ENCODE measurements at places on chromosomes 5 and 9. TPM values are rescaled to one million over a fixed set of nuclear protein-coding genes. Genes with fewer than 3 reads are reported as not detected.

ABCA1 gene
- 11.6 TPM for total RNA-seq

DNA sequence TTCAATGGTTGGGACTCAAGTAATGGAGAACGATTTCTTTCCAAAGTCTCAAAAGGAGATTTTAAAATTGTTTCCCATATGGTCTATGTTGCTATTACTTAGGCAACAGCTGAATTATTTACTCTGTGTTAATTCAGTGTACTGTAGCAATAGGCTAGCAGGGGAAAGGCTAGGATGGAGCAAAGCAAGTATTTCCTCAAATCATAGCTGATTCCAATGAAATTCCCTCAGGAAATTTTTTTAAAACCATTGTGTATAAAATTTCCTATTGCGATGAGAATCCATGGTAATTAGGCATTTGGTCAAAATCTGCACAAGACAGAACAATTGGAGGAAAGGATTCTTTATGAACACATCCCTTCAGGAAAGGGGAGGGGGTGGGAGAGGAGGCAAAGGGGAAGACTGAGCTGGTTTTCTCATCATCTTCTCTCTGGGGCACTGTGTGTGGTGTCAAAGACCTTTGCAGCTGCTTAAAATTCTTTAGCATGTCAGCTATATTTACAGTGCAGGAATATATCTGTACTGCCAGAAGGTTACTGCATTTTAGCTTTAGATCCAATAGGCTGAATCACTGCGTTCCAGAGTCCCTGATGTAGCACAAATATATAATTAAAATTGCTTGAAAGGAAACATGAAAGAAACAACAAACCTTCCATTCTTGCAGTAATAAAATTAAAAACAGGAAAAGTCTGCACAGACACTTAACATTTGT lies 95.3 kb downstream of the ZNF608 start:
- DNase-seq = no peak

GARIN3 gene
- total RNA-seq = not detected

DNA sequence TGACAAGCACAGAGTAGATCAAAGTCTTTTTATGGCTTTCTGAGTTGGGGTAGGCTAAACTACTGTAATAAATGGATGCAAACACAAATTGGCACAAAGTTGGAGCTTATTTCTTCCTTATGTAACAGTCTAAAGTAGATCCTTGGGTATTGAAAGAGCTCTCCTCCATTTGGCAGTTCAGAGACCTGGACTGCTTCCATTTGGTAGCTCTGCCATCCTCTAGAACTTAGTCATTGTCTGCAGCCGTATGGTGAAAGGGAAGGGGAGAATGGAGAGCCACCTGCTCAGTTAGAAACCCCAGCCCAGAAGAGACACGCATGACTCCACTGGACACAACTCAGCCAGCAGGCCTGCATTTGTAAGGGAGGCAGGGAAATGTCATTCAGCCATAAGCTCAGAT lies 345.0 kb downstream of the DMAC1 start:
- DNase-seq = no peak

DNA sequence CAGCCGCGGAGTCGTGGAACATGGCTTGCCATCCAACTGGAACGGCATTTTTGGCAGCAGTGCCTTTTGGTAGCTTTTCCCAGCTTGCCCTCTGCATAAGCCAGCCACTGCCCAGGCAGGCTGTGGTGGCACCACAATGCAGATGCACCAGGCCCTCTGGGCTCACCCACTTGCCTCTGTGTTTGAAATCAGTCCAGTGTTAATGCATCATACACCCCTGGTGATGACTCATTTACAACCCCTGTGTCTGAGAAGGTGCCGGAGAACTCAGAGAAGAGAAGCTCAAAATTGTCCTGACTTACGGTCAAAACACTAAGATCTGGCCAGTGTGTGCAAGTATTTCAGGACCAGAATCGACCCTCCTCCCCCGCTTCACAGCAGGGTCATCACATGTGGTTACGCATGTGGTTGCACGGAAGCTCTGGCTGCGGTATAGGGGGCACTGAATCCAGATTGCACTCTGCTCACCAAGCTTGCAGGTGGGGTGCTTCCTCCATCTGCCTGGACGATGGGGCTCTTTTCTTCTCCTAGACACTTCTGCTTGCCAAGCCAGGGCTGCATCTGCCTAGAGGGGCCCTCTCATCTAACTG lies 66.5 kb upstream of the SMIM15 start:
- DNase-seq = peak; percentile 31

- DNase-seq = no peak
Observed at GRCh38 chr9:8391566-8391965, 592.0 kb upstream of the DMAC1 start.

NPM1 gene
- 2,786 TPM for total RNA-seq

OSMR gene
- total RNA-seq = 61.1 TPM

WNK2 gene
- total RNA-seq = 0.02 TPM

FOXD1 gene
- 5.4 TPM for total RNA-seq

- no peak for DNase-seq
Observed at GRCh38 chr9:89839952-89840351, 235.1 kb downstream of the GADD45G start.

ARSI gene
- total RNA-seq = not detected

GRCh38 chr5:67221487-67222242 lies 25.1 kb upstream of the CD180 start:
- no peak for DNase-seq

FOXD4L5 gene
- not detected for total RNA-seq

FANCC gene
- 12.3 TPM for total RNA-seq

- peak; percentile 24 for DNase-seq
Observed at GRCh38 chr5:45521067-45521466, 175.1 kb downstream of the HCN1 start.

NR2F1-AS1 gene
- 5.2 TPM for total RNA-seq

GRCh38 chr5:179832039-179832745 lies 11.5 kb downstream of the SQSTM1 start:
- no peak for DNase-seq

DNA sequence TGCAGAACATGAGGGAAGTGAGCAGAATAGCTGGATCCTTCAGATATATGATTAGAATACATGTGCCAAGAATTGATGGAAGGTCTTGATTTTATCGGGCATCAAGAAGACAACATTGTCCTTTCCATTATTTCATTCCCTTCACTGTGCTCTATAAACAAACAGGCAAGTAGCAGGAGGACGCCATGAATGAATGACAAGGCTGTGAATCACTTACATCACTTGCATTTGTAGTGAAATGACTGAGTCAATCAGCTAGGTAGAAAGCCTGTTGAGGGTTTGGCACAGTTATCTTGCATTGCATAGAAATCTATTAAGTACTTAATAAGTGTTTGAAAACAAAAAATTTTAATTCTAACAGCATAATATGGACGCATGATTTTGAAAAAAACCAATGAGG lies 548.8 kb upstream of the IZUMO3 start:
- no peak for DNase-seq

SIT1 gene
- total RNA-seq = not detected

MLANA gene
- not detected for total RNA-seq

DNA sequence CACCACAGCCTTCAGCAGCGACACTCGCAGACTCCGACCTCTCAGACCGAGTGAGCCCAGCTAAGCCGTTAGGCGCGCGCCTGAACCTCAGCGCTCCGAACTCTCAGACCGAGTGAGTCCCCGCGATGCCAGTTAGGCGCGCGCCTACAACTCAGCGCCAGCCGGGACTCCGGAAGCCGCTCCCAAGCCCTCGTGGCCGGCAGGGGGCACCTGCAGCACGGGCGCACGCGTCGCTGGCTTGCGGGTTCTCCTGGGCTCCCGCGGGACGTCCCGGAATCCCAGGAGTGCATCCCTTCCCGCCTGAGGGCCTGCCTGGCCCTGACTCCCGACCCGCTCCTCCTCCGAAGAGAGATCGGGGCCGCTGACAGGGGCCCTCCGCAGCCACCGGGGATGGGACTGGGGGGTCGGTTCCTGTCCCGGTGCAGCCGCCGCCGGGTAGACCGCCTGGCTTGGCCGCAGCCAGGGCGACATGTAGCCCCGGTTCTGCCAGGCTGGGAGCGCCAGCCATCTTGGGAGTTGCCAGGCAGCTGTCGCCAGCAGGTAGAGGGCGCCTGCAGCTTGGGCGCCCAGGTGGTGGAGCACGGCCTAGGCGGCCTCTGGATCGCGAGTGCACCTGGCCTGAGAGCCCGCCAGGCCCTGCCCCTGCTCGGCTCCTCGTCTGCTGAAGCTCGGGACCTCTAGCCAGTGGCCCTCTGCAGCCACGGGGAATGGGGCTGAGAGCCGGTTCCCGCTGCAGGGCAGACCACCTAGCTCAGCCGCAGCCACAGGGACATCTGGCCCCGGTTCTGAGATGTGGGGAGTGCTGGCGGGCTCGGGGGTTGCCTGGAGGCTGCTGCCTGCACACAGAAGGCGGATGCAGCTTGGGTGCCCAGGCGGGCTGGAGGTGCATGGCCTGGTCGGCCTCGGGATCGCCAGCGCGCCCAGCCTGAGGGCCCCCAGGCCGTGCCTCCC lies at the start of gene ANKRD18A:
Gene ANKRD18A (minus strand): TSS at position 114 of the 951 bp plus-strand sequence. CDS start 311 bp downstream, outside the sequence.
- DNase-seq = peak; percentile 81

DNA sequence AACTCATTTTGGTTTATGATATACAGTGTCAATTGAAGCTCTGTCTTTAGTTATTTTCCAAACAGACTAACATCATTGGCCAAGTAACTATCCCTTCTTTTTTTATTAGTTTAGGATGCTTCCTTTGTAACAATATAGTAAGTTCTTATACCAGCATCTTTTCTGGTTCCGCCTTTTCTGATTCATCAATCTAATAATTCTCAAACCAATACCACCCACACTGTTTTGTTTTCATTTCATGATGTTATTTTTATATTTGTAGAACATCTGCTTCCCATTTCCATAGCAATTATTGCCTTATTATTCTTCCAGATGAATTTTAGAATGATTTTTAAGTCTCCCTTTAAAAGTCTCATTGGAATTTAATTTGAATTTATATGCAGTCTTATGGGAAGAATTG lies 218.1 kb downstream of the RFK start:
- no peak for DNase-seq

SPATA31E1 gene
- total RNA-seq = not detected

TAF1L gene
- total RNA-seq = not detected

SOHLH1 gene
- total RNA-seq = not detected

DNA sequence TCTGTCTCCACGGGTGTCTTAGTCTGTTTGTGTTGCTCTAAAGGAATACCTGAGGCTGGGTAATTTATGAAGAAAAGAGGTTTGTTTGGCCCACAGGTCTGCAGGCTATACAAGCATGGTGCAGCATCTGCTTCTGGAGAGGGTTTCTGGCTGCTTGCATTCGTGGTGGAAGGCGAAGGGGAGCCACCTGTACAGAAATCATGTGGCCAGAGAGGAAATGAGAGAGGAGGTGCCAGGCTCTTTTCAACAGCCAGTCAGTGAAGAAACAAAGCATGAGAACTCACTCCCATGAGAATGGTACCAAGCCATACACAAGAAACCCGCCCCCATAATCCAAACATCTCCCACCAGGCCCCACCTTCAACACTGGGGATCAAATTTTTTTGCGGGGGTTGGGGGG lies 53.4 kb downstream of the PFDN1 start:
- no peak for DNase-seq

C5orf58 gene
- total RNA-seq = not detected

PCA3 gene
- not detected for total RNA-seq

DBH gene
- not detected for total RNA-seq

SLC25A2 gene
- not detected for total RNA-seq

DNA sequence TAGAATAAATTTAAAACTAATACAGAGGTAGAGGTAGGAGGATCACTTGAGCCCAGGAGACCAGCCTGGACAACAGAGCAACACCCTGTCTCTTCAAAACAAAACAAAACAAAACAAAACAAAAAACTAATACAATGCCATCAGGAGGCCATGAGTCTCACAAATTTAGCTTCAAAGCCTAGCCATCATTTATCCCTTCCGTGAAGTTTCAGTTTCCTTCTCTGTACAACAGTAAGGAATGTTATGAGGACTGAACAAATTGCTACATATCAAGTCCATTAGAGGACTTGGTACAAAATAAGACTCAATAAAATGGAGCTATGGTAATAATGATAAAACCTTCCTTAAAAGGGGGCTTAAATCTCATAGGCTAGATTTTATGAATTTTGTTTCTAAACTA lies 60.8 kb downstream of the MAPKAP1 start:
- DNase-seq = no peak

- DNase-seq = peak; percentile 21
Observed at GRCh38 chr5:75167345-75167744, 69.3 kb downstream of the ANKRD31 start.

DNA sequence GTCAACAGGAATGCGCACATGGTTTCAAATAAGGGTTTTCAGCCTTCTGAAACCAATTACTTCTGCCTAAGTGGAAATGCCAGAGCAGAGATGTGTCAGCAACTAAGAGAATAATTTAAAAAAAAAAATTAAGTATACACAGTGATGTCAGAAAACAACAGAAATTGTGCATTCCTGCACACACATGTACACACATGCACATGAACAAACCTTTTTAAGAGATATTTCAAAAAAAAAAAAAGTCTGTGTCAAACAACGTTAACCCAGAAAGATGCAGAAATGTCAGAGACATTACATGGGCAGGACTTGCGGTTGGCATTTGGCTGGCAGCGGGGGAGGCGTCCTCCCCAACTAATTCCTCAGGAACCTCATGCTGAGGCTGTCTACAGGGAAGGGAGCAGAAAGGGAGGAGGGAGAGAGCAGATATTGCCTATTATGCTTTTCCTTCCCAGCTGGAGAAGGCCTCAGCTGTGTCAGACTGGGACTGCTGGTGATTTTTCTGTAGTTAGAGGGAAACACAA lies 536.9 kb upstream of the WWC1 start:
- peak; percentile 77 for DNase-seq

DNA sequence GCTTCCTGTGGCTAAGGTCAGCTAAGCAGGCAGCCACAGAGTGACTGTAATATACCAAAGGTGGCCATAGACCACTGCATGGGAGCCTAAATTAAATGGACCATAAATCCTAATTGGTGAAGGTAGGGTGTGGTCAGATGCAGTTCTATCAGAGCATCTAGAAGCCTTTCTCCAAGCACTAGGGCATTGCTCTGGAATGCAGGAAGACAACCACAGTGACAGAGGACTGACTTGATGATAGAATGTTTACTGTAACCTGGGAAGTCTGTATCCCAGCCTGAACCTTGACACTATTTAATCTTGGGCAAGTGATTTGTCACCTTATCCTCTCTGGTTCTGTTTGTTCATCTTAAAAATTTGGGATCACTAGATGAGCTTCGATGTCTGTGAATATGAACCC lies 2.3 kb downstream of the FBXO38 start:
- DNase-seq = no peak
